ENCODE measurements at places on chromosomes 2 and 18.

DNA sequence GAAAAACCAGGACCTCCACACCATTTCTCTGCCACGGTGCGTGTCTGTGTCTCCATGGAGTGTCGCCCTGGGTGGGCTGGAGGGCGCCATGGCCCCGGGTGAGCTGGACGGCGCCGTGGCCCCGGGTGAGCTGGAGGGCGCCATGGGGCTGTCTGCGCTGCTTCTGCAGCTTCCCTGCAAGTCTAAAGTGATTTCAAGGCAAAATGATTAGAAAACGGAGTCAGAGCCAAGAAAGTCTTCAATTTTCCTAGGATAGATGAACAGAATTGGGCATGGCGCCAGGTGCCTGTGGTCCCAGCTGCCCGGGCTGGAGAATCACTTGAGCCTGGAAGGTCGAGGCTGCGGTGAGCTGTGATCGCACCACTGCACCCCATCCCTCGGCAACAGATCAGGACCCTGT lies 27.7 kb upstream of the NFATC1 start:
- no peak for DNase-seq

- no peak for DNase-seq
Observed at GRCh38 chr2:212073360-212073759, 465.2 kb downstream of the ERBB4 start.

DNA sequence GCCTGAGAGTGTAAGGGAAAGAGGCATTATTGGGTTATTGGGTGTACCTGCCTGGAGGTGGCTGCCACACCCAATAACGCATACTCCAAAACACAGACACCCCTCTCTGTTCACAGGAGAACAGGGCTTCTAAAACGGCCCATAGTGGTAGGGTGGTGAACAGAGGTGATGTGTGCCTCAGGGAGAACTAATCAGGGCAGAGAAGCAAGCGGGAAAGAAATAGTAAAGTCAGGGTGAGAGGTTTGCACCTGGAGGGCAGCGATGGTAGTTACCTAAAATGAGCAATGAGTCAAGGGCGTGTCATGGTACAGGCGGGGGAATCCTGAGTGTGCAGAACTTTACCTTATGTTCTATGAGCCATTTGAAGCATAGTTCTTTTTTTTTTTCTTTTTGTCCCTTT lies 21.6 kb upstream of the VPS4B start:
- no peak for DNase-seq

- no peak for DNase-seq
Observed at GRCh38 chr2:37836711-37837110, 88.4 kb upstream of the RMDN2 start.

GRCh38 chr2:181466661-181467576 lies 9.7 kb downstream of the ITGA4 start:
- peak; percentile 82 for DNase-seq

- DNase-seq = no peak
Observed at GRCh38 chr2:58237741-58238140, 3.4 kb downstream of the FANCL start.

DNA sequence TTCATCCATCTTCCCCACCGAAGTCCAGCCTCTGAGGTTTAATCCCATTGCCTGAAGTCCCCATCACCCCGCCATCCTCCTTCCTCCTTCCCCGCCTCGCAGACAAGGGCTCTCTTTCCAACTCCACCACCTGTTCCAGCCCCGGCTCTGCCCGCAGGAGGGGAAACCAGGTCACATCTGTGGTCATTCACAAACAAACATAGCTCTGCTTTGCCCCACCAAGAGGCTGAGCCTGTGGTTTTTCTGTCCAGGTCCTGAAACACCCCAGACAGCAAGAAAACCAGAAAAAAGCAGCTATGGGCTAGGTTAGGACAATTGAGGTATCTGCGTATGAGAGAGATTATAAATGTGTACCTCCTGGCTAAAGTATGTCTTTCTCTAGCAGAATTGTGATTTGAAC lies 144.7 kb downstream of the GLI2 start:
- DNase-seq = no peak

DNA sequence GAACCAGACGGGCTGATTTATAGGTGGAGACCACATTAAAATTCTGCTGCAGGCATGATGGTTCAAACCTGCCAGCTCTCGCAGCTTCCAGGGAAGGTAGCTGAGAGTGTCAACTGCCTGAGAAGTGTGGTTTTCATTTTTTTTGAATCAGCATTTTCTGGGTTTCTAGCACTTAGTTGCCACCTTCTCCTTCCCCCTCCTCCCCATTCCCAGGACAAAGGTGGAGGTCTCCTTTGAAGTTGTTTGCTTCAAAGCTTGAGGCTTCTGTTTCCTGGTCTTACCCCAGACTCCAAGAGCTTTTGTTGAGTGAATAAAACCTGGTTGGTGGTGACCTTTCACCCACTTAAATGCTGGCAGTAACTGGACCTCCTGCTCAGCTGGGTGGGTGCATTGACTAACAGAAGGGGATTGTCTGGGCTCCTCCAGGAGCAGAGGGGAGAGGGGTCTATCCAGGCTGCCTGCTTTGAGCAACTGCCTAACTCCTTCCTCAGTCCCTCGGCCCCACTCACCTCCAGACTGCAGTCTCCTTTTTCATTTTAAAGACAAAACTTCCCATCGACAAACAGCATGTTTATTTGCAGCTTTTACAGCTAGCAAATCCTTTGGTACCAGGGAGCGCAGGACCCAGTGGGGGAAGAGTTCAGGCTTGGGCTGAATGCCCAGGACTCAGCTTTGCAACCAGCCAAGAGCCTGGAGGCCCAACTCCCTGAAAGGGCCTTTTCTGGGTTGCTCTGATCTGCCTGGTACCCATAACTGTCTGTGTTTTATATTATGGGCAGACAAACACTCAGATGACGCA lies 3.5 kb downstream of the RHOB start:
- DNase-seq = no peak

GRCh38 chr2:61759718-61760117 lies 94.1 kb downstream of the FAM161A start:
- no peak for DNase-seq

DNA sequence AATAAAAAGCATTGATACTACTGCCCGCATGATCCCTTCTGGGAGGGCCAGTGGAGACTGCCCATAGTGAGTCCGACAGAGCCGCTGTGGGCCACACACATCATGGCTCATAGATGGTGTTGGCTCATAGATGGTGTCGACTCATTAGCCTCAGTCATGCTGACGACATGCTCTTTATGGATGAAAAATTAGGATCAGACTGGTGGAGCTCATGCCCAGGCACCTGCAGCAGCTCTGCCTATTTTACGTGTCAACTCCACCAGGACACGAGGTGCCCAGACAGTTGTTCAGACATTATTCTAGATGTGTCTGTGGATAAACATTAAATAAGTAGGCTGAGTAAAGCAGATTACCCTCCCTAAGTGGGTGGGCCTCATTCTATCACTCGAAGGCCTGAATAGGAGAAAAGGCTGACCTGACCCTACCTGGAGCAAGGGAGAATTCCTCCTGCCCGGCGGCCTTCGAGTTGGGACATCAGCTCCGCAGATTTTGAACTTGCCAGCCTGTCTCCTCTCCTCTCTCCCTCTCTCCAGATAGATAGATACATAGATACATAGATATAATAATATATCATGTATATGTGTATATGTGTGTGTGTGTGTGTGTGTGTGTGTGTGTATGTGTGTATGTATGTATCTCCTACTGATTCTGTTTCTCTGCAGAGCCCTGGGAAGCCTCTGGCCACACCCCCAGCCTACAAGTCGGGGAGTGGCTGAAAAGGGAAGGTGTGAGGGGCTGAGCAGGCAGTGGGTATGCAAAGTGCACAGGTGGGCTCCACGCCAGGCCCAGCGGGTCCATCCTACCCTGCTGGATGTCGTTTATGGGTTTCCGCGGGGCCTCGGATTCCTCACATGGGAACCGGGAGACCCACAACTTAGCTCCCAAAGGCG lies 13.6 kb upstream of the TEX51 start:
- no peak for DNase-seq

- DNase-seq = no peak
Observed at GRCh38 chr2:133326652-133327397, 241.4 kb downstream of the NCKAP5 start.

- no peak for DNase-seq
Observed at GRCh38 chr2:200042102-200042735, 86.8 kb downstream of the MAIP1 start.

GRCh38 chr2:43238813-43239212 lies 12.4 kb upstream of the ZFP36L2 start:
- DNase-seq = no peak

DNA sequence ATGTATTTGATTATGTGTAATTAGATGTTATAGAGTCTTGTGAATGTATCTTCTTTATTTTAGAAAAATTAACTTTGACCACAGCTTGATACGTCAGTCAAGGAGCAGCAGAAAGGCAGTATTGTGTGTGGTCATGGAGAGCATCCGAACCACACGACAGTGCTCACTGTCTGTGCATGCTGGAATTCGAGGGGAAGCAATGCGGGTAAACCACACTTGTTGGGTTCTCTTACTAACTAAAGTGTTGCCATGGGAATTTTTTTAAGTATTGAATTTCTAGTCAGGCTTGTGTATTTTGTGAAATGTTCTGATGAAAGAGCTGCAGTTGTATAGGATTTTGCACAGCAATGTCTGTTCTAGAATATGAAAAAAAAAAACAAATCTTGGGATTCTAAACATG lies 4.8 kb downstream of the PJVK start:
- no peak for DNase-seq

GRCh38 chr2:155517362-155517761 lies 815.2 kb downstream of the NR4A2 start:
- no peak for DNase-seq

GRCh38 chr2:199989822-199990221 lies 34.4 kb downstream of the MAIP1 start:
- no peak for DNase-seq

DNA sequence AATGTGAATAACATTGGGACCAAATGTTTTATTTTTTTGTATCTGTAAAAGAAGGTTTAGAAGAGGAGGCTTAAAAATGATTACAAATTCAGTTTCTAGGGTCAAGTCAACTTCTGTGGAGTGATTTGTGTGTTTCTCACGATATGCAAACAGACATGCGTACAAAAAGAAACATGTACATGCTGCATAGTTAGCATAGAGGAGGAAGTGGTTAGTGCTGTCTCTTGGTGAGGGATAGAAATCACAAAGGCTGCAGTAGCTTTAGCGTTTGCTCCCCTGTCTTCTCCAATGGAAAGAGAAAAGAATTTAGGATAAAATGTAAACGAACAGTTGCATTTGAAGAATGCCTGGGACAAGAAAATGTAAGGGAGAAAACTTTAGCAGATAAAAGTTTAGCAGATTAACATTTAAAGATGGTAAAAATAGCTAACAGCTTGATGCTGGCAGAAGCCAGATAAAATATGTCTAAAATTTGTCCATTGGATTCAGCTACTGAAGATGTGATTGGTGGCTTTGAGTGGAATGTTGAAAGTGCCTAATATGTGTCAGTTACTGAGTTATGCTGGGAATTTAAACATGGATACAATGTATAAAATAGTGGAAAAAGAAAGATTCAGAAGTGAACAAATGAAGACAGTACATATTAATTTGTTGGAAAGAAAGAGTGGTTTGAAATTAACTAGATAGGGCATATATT lies 44.9 kb downstream of the MALT1 start:
- DNase-seq = no peak

DNA sequence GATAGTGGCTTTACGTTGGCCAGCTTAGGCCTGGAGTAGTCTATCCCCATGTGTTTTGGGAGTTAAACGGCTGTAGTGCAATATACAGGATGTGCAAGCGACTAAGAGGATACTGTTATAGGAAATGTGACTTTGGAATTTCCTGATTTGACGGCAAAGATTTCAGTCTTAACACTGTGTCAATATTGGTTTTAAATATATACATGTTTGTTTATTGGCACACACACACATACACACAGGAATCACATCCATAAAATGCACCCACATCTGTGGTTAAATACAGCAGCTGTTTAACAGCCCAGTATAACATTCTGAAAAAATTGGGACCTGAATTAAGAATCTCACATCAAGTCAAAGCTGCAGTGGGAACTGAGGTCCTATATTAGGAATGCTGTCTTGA lies 347.1 kb downstream of the TXNL1 start:
- no peak for DNase-seq

GRCh38 chr2:123738643-123739042 lies 286.4 kb upstream of the CNTNAP5 start:
- no peak for DNase-seq

DNA sequence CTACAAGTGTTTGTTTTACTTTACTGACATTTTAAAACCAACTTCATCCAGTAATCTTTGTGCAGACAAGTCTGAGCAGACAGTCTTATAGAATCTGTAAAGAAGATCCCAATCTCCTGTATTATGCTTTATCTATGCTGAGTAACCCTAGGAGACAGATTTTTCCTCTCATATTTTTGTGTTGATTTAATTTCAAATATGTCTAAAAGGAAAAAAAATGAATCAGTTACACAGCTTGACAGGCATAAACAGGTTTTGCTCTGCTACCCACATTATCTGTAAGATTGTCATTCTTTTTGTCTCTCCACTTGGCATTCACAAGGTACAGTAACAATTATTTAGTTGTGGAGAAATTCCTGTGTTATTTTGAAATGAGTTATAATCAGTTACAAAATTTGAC lies 415.0 kb downstream of the NYAP2 start:
- DNase-seq = no peak

All from stimulated activated CD4-positive, alpha-beta T cell treated with anti-CD3 and anti-CD28 coated beads, Interleukin-4, amount 100 ng/mL, for 1 hour (primary cell).